ENCODE measurements at places on chromosomes 3 and 15. TPM values are rescaled to one million over a fixed set of nuclear protein-coding genes. Genes with fewer than 3 reads are reported as not detected.

The COL8A1 gene
- polyA plus RNA-seq: not detected

The PPARG gene
- polyA plus RNA-seq: 57.4 TPM

The ZNF80 gene
- not detected for polyA plus RNA-seq

The GPR149 gene
- not detected for polyA plus RNA-seq

The ESYT3 gene
- polyA plus RNA-seq: 1.6 TPM

The ALDH1A2 gene
- polyA plus RNA-seq: 0.90 TPM
